ENCODE measurements at places on chromosomes 4 and X.
A peak's percentile ranks its signal among the peaks of the same experiment; 100 is the strongest.

DNA sequence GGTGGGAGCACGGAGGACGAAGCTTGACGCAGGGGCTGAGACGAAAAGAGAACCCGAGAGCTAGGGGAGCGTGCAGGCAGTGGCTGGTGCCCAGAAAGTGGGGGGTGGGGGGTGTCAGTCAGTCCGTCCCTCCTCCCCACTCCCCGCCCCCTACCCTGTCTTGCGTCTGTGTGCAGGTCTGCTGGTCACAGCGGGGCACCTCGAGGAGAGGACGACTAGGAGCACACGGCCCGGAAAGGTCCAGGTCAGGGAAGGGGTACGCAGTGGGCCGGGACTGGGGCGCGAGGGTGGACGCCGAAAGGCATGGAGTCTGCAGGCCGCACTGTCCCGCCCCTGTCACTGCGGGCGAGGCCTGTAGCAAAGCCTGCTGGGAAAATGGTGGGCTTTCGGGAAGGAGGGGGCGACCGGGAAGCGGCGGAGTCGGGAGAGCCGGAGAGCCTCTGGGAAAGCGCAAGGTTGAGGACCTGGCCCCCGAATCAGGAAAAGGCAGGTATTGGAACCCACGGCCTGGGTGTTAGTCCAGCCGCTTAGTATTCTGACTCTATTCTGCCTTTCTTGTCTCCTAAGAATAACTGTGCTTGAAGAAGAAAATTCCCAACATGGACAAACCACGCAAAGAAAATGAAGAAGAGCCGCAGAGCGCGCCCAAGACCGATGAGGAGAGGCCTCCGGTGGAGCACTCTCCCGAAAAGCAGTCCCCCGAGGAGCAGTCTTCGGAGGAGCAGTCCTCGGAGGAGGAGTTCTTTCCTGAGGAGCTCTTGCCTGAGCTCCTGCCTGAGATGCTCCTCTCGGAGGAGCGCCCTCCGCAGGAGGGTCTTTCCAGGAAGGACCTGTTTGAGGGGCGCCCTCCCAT is 769 bp downstream of the TCEAL1 start:
- DNase-seq: peak; percentile 27

DNA sequence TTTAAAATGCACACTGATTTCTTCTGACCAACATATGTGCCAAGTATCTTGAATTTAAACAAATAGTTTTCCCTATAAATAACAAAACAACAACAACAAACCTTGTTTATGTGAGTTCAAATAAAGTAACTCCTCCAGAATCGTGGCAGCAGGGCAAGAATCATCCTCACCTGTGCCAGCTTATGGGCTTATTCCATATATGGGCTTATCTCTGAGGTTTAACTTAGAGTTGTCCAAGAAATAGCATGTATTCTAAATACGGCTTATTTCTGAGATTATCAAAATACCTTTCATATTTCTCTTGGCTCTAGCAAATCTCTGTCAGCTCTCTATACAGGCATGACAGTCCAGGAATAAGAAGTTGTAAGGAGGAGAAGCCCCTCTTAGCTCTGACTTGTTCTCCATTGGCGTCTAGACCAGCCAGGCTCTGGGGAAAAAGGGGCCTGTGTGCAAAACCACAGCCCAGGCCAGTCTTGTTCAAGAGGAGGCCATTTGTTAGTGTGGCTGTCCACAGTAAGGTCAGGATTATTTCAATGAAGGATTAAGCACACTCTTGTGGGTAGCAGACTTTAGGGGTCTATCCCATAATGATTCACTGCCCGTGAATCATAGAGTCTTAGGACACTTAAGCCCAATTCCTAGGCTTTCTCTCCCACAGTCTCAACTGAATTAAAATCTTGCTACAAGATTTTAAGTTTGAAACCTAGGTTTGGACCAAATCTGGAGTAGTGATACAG is 63.2 kb downstream of the FRAS1 start:
- no peak for DNase-seq

DNA sequence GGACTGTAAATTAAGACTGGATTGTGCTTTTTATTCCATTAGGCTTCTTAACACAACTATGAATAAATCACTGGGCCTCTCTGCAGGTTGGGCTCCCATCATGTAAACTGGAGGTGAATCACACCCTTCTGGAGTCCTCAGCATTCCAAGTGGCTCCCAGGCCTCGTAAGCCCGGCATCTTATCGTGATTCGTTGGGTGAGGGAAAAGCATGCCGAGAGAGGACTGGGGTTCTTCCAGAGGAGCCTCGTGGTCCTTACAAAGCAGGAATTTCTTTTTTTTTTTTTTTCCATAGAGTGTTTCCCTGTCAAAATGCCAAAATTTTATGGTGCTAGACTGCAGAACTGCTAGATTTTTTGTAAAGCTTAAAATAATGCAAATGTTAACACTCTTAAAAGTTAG is 20.0 kb downstream of the CLDN22 start:
- no peak for DNase-seq

- no peak for DNase-seq
Observed at GRCh38 chr4:100949350-100949935, 397.9 kb downstream of the PPP3CA start.

- DNase-seq: peak; percentile 71
Observed at GRCh38 chr4:175947117-175947722, 118.4 kb upstream of the WDR17 start.

DNA sequence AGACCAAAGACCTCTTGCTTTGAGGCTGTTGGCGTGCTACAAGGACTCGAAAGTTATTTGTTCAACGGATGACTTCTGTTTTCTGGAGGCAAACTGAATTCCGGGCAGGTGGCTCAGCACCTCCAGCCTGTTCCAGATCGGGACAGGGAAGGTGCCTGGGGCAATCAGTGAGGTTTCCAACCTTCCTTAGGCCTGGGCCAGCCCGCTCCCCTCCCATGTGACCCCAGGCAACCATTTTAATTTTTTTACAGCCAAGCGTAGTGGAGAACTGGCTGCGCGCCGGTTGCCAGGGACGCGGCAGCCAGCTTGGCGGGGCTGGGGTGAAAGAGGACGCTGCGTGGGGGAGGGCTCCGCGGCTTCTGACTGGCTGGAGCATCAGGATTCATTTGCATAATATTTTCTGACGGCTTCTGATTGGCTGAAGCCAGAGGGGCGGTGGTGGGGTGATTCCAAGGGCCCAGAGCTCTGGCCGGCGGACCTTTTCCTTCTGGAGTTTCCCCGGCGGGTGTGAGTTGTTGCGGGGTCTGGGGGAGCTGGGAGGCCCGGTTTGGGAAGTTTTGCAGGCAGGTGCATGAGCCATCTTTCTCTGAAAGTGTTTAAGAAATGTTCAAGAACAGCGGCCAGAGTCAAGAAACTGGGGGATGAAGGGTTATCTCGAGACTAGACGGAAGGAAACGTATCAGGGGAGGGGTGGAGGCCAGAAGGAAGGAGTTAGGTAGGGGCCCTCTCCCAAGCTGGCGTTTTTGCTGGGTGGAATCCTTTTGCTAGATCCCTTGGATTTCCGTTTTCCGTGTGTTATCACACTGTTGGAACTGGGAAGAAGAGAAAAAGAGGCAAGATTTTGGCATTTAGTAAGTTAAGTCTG is at the start of gene MID1IP1:
TSS of gene MID1IP1 (plus strand) at position 479 of the 865 bp plus-strand sequence. CDS start 3,488 bp downstream, outside the sequence.
- DNase-seq: peak; percentile 86

Data from inflammatory macrophage treated with lipopolysaccharide for 1 hour (primary cell).